ENCODE measurements at places on chromosomes 2 and 18.

- no peak for DNase-seq
Observed at GRCh38 chr18:42157878-42158277, 202.8 kb downstream of the PIK3C3 start.

GRCh38 chr2:99559075-99559662, 69.4 kb upstream of the REV1 start:
- DNase-seq = peak; percentile 82

GRCh38 chr2:192419786-192420185, 225.1 kb upstream of the TMEFF2 start:
- DNase-seq = no peak

GRCh38 chr2:239027391-239028252, 179.7 kb downstream of the TWIST2 start:
- DNase-seq = no peak

DNA sequence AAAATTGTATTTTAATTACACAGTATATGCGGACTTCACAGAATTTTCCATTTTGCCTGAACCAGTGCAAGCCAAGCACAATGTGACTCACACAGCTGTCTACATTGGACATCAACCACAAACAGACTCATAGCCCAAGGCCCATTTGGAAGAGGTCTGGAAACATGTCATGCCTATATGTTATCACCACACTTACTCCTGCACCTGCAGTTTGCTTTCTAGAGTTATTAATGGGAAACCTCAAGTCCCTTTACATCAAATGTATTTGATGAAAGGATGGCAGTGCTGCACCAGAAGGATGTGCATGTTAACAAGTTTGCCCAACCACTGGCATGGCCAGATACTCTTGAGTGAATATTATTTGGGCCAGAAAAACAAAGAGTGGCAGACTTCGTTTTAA, 548.9 kb upstream of the CDH2 start:
- DNase-seq = no peak
